ENCODE measurements at places on chromosomes 11 and 22.
A peak's percentile ranks its signal among the peaks of the same experiment; 100 is the strongest.

GRCh38 chr11:112555491-112556364 is 295.1 kb upstream of the PLET1 start:
- DNase-seq: peak; percentile 74

DNA sequence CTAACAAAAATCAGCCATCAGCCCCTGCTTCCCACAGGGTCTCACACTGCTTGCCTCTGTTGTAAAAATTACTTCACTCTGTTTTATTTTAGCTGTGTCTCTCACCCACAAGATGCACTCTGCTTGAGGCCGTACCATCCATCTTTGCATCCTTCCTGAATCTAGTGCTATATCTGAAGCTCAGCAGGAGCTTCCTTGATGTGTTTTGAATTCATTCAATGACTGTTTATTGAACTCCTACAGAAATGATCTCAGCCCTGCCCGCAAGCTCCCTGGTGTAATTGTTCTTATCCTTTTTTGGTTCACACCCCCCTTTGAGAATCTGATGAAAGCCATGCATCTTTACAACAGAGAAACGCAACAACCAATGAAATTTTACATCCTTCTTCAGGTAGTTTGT is 310.2 kb upstream of the ZC3H12C start:
- DNase-seq: peak; percentile 88

- DNase-seq: no peak
Measured at GRCh38 chr22:44460691-44461375, 37.2 kb downstream of the RTL6 start.

DNA sequence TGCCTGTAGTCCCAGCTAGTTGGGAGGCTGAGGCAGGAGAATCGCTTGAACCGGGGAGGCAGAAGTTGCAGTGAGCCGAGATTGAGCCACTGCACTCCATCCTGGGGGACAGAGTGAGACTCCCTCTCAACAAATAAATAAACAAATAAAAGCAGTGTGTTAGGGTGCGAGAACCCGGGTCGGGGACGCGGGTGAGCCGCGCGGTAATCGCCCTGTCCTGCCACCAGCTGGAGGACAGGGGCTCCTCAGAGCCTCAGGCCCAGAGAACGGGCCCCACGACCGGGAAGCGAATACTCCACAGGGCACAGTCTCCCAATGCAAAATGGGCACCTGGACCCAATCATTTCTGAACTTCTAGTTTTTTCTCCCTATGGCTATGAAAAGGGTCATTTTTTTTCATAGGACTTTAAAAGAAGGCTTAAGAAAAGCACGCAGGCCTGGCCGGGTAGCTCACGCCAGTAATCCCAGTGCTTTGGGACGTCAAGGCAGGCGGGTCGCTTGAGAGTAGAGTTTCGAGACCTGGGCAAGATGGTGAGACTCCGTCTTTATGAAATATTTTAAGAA is 744 bp upstream of the MCM5 start:
- peak; percentile 23 for DNase-seq

GRCh38 chr22:20606784-20607128 is 99.3 kb downstream of the MED15 start:
- DNase-seq: no peak

DNA sequence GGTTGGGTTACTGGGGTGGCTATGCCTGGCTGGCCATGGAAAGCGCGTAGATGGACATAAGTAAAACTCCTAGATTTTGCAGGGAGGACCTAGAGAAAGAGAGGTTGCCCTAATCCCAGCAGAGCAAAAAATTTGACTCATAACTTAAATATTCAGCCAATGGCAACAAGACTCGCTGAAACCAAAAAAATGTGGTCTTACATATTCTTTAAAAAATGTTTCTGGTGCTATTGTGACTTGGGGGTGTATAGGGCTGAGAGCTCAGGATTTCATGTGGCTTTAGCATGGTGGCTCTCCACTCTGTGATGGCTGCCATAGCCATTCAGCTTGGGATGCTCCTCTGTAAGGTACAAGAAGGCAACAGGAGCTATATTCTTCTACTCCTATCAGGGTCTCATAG is 27.2 kb upstream of the PDGFD start:
- DNase-seq: peak; percentile 0

GRCh38 chr11:86089659-86090058 is 20.8 kb upstream of the PICALM start:
- no peak for DNase-seq

GRCh38 chr22:28927630-28928029 is 44.3 kb downstream of the ZNRF3 start:
- DNase-seq: no peak

DNA sequence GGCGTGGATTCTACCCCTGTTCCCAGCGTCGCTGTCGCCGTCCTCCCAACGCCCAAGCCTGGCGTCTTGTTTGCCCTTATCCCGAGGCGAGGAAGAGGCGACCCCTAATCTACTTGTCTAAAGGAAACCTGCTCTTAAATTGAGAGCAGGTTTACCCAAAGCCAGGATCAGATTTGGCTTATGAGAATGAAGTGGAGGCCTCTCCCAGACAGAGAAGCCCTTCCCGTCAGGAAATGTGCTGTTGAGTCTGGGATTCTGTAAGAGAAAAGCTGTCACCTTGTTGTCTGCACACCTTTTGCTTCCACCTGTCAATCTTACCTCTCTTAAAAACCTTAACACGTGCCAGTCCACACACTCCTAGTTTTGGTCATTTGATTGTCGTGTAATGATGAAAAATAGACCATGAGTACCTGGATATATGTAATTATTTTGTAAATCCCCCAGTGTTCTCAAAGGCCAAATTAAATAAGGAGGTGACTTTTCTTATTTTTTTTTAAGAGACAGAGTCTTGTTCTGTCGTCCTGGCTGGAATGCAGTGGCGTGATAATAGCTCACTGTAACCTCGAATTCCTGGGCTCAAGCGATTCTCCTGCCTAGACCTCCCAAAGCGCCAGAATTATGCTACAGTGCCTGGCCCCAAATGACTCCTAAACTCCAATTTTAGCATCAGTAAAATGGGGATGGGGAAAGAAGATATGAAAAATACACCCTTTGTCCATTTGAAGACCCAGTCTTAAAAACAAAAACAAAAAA is 627 bp downstream of the GTF2H1 start:
- DNase-seq: peak; percentile 30

GRCh38 chr11:77096591-77097019 is 6.0 kb upstream of the OMP start:
- DNase-seq: no peak

DNA sequence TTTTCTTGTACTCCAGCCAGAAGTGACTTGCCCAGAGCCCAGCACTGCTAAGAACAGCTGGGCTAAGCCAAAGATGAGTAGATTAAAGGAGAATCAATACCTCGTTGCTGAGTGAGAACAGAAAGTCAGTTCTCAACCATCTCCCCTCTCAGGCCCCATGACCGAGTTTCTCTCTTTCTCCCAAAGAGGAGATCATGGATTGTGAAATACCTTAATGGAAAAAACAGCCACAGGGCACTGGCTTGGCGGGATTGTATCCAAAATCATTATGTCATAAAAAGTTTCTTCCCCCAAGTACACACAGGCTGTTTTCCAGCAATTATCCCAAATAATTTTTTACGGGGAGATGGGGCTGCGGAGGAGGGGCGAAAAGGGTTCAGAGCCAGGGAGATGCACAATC is 111.8 kb upstream of the TMEM45B start:
- DNase-seq: no peak

- no peak for DNase-seq
Measured at GRCh38 chr11:69193151-69193550, 37.4 kb downstream of the SMIM38 start.

GRCh38 chr22:45262931-45263462 is 21.8 kb upstream of the UPK3A start:
- DNase-seq: no peak

DNA sequence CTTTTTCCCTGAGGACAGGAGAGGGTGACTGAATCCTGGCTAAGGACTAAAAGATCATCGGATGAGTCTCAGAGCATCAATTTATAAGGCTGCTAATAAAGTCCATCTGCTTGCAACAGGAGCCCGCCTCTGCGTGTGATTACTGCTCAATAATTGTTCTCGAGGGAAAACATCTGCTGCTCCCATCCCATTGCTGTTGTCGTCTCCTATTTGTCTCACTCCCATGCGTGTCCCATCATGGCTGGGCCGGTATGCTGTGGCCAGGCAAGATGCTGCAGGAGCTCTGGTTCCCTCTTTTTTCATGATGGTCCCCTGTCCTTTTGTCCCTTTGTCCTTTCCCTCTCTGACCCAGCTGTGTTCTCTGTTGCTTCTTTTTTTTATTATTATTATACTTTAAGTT is 121.2 kb downstream of the SPATA19 start:
- DNase-seq: no peak

GRCh38 chr11:130114281-130114680 is 44.6 kb downstream of the APLP2 start:
- DNase-seq: no peak

DNA sequence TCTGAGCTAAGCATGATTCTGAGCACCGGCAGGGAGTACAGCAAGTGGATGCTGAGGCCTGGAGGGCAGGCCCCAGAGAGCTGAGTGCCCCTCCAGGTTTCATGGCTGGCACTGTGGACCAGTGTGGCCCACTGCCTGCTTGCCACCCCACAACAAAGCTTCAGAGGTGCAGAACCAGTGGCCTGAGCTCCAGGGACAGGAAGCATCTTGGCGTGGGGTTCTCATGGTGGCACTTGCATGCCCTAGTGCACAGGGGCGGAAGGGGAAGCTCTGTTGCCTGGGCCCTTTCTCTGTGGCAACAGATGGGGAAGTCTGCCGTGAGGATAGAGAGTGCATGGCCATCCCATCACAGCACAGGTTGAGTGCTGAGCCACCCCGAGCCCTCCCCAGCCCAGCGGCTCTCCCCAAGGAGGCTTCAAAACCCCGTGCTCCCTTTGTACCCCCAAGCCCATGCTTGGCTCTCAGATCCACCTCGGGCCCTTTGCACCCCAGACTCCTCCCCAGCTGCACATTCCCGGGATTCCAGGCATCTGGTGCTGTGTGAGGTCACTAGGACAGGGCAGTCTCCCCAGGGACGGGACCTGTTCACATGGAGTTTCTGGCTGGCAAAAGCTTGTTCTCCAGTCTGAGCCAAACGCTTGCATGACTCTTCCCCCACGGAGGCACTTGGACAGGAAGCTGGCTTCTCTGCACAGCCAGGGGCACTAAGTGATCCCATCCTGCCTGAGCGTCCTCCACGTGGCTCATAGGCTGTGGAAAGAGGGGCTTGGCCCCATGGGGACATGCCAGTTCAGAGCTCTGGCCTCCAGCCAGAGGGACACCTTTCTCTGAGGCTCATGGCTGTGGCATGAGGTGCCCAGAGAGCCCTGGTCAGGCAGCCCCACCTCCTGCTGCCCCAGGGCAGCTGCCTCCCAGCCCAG is 4.2 kb downstream of the SLC25A1 start:
- peak; percentile 68 for DNase-seq

- no peak for DNase-seq
Measured at GRCh38 chr11:80041136-80042000, 600.5 kb upstream of the TENM4 start.

- DNase-seq: peak; percentile 85
Measured at GRCh38 chr11:64652586-64653387, 61.8 kb downstream of the SLC22A12 start.

GRCh38 chr11:106160494-106160893 is 83.0 kb downstream of the AASDHPPT start:
- no peak for DNase-seq

GRCh38 chr11:12808519-12808918 is 134.3 kb downstream of the TEAD1 start:
- no peak for DNase-seq

GRCh38 chr11:102309621-102310541 is 7.4 kb upstream of the BIRC3 start:
- DNase-seq: peak; percentile 30

GRCh38 chr11:122742301-122743018 is 86.9 kb downstream of the UBASH3B start:
- no peak for DNase-seq

GRCh38 chr11:82996966-82997606 is 74.6 kb downstream of the RAB30 start:
- no peak for DNase-seq

DNA sequence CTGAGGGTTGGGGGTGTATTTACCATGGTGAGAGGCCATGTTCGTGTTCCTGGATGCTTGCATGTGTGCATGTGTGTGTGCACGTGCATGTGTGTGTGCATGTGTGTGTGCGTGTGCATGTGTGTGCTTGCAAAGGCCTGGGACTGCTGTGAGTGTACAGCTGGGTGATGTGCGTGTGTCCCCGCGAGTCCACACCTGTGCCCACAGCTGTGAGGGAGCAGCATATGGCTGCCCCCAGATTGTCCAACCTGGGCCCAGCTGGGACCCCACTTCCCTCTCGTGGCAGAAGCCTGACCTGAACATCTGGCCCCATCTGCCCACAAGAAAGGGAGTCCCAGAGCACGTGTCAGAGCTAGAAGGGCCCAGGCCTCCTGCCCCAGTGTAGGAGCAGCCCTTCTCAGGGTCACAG is 8.4 kb upstream of the CD248 start:
- no peak for DNase-seq

GRCh38 chr22:49214976-49215375 is 612.7 kb downstream of the BRD1 start:
- DNase-seq: no peak

- DNase-seq: no peak
Measured at GRCh38 chr11:34624069-34624468, 3.2 kb downstream of the EHF start.

GRCh38 chr22:47161631-47162030 is 399.2 kb downstream of the TBC1D22A start:
- no peak for DNase-seq

GRCh38 chr11:72048766-72049460 is 31.4 kb downstream of the NUMA1 start:
- DNase-seq: peak; percentile 26

GRCh38 chr22:23113847-23114720 is 27.7 kb downstream of the RSPH14 start:
- no peak for DNase-seq

GRCh38 chr11:124108156-124108555 is 7.1 kb upstream of the VWA5A start:
- DNase-seq: peak; percentile 80

DNA sequence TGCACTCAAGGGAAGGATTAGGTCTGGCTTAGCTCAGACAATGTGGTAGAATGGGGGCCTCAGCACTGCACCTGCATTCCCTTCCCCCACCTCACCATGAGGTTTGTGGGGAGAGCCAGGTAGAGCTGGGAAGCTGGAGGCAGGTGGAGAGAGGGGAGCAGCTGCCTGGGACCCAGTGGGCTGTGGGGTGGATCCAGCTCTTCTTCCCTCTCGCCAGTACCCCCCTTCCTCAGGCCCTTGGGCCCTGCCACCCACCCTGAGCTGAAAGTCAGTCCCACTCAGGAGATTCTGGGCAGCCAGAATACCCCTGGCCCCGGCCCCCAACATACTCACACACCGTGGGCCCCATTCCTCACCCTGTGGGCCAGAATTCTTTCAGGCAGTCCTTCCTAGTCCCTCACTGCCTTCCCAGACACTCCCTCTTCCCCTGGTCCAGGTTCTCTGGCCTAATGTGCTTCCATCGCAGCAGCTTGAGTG is 3.1 kb upstream of the POLD4 start:
- DNase-seq: no peak
